ENCODE measurements at places on chromosomes 7 and 10.

DNA sequence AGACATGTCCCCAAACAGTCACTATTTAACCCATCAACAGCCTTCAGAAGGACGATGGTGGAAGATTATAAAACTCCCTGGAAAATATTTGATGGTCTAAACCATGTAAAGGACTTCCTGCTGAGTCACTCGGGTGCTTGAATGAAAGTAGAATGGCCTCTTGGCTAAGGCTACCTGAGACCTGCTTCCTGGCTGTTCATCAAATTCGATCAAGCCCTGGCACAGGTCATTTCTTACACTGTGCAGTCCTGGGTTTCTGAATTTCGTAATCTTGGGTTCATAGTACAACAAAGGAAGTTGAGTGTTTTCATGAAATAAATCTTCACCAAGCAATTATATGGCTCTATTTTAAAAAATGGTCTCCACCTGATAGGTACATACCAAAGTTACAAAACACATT lies 260.3 kb upstream of the RNF32 start:
- no peak for DNase-seq

DNA sequence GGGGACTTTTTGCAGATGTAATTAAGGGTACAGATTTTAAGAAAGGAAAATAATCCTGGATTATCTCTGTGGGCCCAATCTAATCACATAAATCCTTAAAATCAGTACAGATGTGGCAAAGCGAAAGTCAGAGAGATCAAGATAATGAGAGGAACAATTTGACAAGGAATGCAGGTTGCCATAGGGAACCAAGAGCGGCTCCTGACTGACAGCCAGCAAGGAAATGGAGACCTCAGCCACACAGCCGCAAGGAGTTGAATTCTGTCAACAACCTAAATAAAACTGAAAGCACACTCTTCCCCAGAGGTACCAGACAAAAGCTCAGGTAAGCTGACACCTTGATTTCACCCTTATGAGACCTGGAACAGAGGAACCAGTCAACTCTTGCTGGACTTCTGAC lies 3.4 kb upstream of the PNPLA8 start:
- DNase-seq, result no peak

GRCh38 chr7:66682350-66683093 lies 53.8 kb downstream of the KCTD7 start:
- no peak for DNase-seq

DNA sequence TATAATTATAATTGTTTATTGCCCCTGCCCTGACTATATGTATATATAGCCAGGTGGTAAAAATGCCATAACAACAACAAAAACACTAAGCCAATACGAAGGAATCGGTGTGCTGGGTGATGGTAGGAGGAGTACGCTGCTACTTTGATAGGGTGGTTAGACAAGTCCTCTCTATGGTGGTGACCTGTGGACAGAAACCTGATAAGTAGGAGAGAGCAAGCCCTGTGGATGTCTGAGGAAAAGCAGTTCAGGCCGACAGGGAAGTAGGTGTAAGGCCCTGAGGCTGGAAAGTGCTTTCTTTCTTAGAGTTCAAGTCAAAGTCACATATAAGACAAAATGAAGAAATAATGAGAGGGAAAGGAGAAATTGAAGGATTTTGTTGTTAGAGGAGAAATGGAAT lies 823.8 kb upstream of the CELF2 start:
- no peak for DNase-seq

DNA sequence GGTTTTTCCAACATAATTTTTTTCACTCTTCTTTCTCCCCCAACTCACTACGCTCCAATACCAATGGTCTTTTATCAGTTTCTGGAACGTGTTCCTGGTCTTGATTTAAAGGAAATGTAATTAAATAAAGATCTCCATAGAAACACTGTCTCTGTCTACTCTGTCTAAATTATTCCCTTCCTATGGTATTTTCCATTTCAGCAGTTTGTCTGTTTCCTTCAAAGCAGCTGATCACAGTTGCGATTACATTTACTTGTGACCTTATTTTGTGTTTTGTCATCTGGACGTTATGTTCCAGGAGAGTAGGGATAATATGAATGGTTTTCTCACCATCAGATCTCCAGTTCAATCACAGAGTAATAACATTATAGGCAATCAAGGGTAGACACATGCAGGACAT lies 359.2 kb downstream of the NRG3 start:
- DNase-seq, result no peak

GRCh38 chr7:120984406-120984805 lies 4.1 kb upstream of the CPED1 start:
- no peak for DNase-seq

- DNase-seq, result no peak
Measured at GRCh38 chr7:134084488-134085144, 42.5 kb upstream of the LRGUK start.

- no peak for DNase-seq
Measured at GRCh38 chr10:89119651-89120050, 87.5 kb downstream of the CH25H start.

DNA sequence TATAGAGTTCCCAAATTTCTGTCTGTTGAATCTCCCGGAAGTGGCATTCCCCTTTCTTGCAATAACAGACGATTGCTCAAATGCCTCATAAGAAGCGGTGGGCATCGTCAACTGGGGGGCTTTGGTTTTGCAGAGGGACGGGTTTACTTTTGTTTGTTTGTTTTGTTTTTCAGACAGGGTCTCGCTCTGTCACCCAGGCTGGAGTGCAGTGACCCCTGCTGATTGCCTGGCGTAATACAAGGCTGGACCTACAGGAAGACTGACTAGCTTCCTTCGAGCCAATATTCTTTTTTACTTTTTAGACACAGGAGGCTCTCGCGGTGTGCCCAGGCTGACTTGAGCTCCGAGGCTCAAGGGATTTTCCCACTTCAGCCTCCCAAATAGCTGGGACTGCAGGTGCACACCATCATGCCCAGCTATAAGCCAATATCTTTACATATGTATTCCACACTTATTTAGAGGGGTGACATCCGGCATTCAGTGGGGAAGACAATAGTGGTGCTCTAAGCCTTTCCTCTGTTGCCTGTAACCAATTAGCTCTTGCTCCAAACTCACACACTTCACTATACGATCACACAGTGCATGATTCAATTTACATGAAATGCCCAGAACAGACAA lies 58.1 kb downstream of the FHIP2A start:
- DNase-seq, result no peak

DNA sequence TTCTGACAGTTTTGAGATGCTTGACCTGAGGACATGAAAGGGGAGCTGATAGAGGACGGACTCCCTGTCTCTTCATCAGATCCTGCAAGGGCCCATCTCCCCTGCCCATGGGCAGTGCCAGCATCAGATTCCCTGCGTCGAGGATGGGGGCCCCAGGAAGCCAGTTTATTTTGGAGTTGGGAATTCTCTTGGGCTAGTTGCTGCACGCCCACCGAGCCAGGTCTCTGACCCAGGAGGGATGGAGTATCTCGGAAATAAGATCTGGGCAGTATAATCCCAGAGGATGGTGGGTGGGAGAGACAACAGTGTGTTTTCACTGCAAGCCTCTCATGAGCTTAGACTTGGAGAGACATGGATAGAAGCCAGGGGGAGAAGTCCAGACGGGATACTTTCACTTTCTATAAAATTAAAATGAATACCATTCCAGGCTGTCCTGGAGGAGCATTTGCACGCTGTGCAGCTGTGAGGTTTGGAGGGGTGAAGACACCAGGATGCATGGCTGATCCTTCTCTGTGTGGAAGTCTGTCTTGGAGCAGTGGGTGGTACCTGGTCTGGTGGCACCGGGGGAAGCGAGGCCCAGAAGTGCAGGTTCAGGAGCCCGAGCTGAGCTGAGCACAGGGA lies 25.8 kb downstream of the DOCK1 start:
- no peak for DNase-seq

DNA sequence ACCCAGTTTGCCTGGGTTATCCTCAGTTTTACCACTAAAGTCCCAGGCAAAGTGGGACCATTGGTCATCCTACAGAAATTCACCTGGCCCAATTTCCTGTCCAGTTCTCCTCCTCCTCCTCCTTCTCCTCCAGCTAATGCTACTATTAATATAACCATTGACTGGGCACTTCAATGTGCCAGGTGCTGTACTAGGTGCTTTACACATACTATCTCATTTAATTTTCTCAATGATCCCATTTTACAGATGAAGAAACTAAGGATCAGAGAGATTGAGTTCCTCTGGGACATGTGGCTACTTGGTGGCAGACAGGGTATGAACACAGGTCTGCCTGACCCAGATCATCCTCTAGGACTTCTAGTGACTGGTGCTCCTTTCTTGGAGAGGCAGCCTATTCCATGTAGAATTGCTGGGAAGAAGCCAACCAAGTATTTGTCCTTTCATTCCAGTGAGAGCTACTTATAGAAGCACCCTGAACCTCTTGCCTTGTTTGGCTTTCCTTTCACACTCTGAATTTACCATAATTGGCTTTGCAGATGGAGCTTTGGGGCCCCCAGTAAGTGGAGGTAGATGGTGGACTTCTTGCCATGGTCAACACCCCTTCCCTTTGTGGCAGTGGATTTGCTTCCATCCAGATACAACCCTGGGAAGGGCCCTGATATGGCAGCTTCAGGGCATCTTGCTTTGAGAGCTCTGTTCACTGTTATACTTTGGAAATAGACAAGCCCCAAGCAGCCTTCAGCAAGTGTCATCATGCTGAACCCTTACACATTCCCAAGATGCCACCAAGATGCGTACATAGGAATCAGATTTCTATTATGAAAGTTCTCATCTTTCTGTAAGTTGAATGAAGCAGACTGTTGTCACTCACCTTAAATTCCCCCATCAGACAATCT lies 78.7 kb downstream of the MYOF start:
- DNase-seq, result no peak

GRCh38 chr7:40647719-40648118 lies 512.9 kb downstream of the SUGCT start:
- peak; percentile 15 for DNase-seq

GRCh38 chr7:130127404-130127803 lies 57.1 kb downstream of the KLHDC10 start:
- no peak for DNase-seq

DNA sequence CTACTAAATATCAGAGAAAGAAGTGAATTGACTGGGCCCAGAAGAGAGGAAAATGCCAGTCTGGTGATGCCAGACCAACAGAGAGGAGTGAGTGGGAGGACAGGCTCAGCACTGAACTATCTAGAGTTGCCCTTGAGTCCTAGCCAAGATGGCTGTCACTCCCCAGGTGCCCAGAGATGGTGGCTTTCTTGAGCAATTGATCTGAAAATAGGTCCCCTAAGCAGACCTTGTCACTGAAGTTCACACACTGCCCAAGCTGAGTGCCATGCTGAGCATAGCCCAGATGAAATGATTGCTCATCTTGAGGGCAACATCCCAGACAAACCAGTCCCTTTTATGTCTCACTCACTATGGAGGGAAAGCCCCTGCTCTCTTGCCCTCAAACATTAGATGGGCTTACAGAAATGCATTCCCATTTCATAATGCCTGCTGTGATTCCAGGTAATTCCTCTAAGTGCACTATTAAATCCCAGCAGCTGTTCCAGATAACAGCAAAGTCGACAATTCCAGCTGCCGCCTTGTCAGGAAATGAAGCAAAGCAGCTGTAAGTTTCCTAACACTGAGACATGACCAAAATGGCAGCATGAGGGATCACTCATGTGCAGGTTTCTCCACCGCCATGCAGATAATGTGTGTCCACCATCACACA lies 329.4 kb downstream of the KCNMA1 start:
- DNase-seq, result no peak

- DNase-seq, result peak; percentile 67
Measured at GRCh38 chr10:103659674-103660363, 166.3 kb downstream of the NEURL1 start.

GRCh38 chr7:129069021-129069420 lies 14.1 kb upstream of the TNPO3 start:
- DNase-seq, result no peak

- DNase-seq, result no peak
Measured at GRCh38 chr7:91692800-91693199, 187.7 kb downstream of the MTERF1 start.

GRCh38 chr7:107939573-107940489 lies 48.8 kb downstream of the DLD start:
- DNase-seq, result peak; percentile 60

GRCh38 chr10:72175149-72175548 lies 40.7 kb upstream of the ANAPC16 start:
- DNase-seq, result peak; percentile 22

GRCh38 chr7:117110480-117111315 lies 157.4 kb downstream of the ST7 start:
- no peak for DNase-seq

- no peak for DNase-seq
Measured at GRCh38 chr7:129780257-129780973, 168.9 kb downstream of the NRF1 start.

- no peak for DNase-seq
Measured at GRCh38 chr10:33057620-33058019, 99.6 kb upstream of the ITGB1 start.

GRCh38 chr7:3991731-3992231 lies 690.3 kb upstream of the FOXK1 start:
- DNase-seq, result no peak

GRCh38 chr7:112799448-112800120 lies 9.4 kb upstream of the TMEM168 start:
- no peak for DNase-seq

GRCh38 chr10:6516929-6517284 lies 63.2 kb downstream of the PRKCQ start:
- no peak for DNase-seq

GRCh38 chr10:132104471-132105301 lies 38.9 kb downstream of the JAKMIP3 start:
- no peak for DNase-seq

GRCh38 chr10:100923580-100923979 lies 10.8 kb downstream of the SLF2 start:
- DNase-seq, result no peak

GRCh38 chr10:97499561-97500296 lies 1.0 kb downstream of the UBTD1 start:
- DNase-seq, result no peak

- DNase-seq, result peak; percentile 32
Measured at GRCh38 chr7:121076350-121077164, 88.0 kb downstream of the CPED1 start.

- no peak for DNase-seq
Measured at GRCh38 chr7:46153583-46153950, 232.5 kb upstream of the IGFBP3 start.

DNA sequence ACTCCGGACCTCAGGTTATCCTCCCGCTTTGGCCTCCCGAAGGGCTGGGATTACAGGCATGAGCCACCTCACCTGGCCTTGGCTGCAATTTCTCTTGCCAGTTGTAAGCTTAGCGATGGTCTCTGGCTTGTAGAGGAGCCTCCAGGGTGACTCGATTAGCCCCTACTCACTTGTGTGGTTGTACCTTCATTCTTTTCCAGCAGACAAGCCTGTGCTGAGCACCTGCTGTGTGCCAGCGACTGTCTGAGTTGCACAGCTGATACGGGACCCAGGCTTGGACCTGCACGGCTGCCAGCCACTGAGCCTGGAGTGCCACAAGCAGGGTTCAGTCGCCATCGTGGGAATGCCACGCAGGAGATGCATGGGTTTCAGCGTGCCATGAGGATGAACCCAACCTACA lies 42.0 kb upstream of the DNAJB6 start:
- no peak for DNase-seq

Data from fibroblast of skin of left biceps (primary cell).